ENCODE measurements at places on chromosomes 5 and 9. TPM values are rescaled to one million over a fixed set of nuclear protein-coding genes. Genes with fewer than 3 reads are reported as not detected.

Gene JAKMIP2
- total RNA-seq = 6.8 TPM

Gene BHMT2
- not detected for total RNA-seq

Gene RNF130
- 12.4 TPM for total RNA-seq

Gene MACROH2A1
- total RNA-seq = 163 TPM

Gene LHX6
- not detected for total RNA-seq

Gene SLC27A6
- not detected for total RNA-seq

- no peak for DNase-seq
- no peaks in the 10 kb centered on the region for H3K27me3 ChIP-seq
- H3K4me3 ChIP-seq = no peak overlapping the region
- no peaks in the 10 kb centered on the region for H3K4me1 ChIP-seq
Observed at GRCh38 chr9:115414561-115414960, 296.6 kb upstream of the TNC start.

DNA sequence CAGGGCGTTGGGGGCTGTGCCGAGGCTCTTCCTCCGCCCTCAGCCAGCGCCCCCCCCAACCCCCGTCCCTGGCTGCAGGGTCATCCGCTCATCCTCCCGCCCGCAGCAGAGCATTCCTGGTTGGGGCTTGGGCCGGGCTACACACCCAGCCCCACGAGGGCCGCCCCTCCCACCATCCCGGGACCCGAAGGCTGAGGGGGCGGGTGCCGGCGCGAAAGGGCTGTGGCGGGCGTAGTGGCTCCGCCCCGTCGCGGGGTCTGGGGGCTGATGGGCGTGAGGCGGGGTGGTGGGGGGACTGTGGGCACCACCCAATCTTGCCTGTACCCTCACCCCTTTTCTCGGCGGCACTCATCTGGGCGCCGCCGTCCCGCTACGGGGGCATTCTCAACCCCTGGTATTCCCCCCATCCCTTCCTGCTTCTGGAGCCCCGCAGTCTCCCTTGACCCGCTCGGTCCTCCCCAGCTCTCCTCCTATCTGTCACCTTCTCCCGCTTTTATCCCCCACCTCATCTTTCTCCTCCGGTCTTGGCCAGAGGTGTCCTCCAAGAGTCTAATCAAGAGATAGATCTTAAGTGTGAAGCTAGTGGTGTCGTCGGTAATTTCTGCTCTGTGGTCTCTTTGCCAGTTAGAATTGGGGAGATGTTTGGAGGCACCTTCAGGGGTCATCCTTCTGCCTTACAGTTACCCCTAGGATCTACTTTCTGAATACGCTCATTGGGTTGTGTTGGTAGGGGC is 1.6 kb downstream of the FER start:
- peak; percentile 68 for DNase-seq
- no peaks in the 10 kb centered on the region for H3K27me3 ChIP-seq
- peak overlapping the region; percentile 97 for H3K4me3 ChIP-seq
- peak overlapping the region; percentile 85 for H3K27ac ChIP-seq

DNA sequence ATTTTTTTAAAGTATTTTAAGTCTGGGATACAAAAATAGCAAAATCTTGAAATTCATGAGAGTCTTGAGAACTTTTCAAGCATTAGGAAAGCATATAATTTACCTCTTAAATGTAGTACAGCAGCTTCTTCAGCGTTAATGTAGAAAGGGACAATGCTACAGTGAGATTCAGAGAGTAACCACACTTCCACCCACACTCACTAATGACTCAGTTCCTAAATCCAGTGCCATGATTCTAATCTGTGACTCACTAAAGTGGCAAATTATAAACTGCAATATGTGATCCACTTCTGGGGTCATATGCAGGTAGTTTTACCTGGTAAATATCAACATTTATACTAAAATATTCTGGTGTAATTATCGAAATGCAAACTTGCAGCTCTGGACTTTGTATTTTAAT is 434.5 kb upstream of the TUSC1 start:
- DNase-seq = no peak
- H3K36me3 ChIP-seq = peaks cover 12% of the 10 kb centered on the region
- no peaks in the 10 kb centered on the region for H3K27me3 ChIP-seq
- no peaks in the 10 kb centered on the region for H3K4me1 ChIP-seq

GRCh38 chr5:103915081-103915480 is 352.5 kb upstream of the NUDT12 start:
- H3K27ac ChIP-seq = no peak overlapping the region
- DNase-seq = no peak
- H3K36me3 ChIP-seq = no peaks in the 10 kb centered on the region
- H3K4me1 ChIP-seq = no peaks in the 10 kb centered on the region

- DNase-seq = no peak
- H3K36me3 ChIP-seq = no peaks in the 10 kb centered on the region
- H3K4me3 ChIP-seq = no peak overlapping the region
Observed at GRCh38 chr9:124133727-124134126, 122.2 kb downstream of the LHX2 start.
